ENCODE measurements at places on chromosomes 1 and 21.
A peak's percentile ranks its signal among the peaks of the same experiment; 100 is the strongest.

DNA sequence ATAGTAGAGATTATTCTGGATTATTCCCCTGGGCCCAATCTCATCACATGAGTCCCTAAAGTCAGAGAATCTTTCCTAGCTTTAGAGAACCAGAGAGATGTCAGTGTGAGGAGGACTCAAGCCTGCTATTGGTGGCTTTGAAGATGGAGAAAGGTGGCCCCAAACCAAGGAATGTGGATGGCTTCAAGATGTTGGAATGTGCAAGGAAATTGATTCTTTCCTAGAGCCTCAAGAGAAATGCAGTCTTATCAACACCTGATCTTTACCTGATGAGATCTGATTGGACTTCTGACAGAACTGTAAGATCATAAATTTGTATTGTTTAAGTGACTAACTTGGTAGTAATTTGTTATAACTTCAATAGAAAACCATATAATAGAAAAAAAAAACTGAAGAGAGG, 51.0 kb downstream of the NME7 start:
- DNase-seq, result no peak

GRCh38 chr1:206537141-206537540, 29.8 kb downstream of the RASSF5 start:
- DNase-seq, result no peak

GRCh38 chr1:5966543-5967205, 25.6 kb downstream of the NPHP4 start:
- DNase-seq, result no peak

GRCh38 chr1:160460214-160460642, 59.9 kb downstream of the VANGL2 start:
- no peak for DNase-seq

DNA sequence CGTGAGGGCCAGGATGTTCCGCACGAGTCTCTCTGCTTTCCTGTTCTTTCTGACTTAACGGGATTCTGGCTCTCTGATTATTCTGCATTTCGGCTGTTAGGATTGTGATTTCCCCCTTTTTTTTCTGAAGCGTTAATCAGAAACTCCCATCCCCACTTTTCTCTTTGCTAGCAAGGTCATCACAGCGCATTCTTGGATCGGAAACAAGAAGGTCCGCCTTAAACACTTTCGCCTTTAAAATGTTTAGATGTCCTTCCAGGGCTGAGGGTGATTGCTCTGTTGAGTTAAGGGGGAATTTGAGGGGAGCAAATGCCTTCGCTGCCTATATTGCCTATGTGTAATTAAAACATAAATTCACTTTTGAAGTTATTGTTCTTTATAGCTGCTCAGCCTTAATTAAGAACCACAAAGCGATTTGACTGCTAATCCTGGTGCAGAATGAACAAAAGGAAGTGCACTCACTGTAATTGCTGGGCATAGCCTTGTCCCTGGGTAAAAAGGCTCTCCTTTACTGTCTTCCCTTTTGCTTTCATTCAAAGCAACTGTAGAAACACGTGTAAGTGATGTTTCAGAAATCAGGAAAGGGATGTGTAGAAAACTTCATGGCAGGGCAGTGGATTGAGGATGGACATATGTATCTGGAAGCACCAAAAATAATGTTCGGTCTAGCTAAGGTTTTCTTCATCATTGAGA, 1.2 kb downstream of the LAMC1 start:
- no peak for DNase-seq

GRCh38 chr1:7538033-7538432, 233.1 kb upstream of the VAMP3 start:
- DNase-seq, result no peak

GRCh38 chr1:55288245-55288644, 73.1 kb upstream of the USP24 start:
- DNase-seq, result no peak

DNA sequence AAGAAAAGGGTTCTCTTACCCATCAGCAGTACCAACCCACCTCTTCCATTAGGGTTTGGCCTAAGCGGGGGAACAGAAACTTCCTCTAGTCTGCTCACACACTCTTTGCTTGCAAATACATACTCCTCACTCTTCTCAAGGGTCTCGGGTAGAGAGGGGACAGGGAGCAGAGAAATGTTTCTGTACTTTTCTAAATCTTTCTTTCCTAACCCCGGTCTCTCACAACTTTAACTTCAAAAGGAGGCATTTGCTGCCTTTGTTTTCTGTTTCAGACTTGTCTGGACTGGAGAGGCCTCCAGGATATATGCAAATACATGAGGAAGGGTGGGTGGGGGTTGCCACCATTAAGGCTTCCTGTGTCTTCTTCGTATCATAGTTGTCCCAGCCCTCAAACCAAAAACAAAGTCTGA, 10.5 kb upstream of the LAX1 start:
- peak; percentile 16 for DNase-seq

GRCh38 chr1:75908717-75909152, 23.5 kb downstream of the ASB17 start:
- DNase-seq, result no peak

DNA sequence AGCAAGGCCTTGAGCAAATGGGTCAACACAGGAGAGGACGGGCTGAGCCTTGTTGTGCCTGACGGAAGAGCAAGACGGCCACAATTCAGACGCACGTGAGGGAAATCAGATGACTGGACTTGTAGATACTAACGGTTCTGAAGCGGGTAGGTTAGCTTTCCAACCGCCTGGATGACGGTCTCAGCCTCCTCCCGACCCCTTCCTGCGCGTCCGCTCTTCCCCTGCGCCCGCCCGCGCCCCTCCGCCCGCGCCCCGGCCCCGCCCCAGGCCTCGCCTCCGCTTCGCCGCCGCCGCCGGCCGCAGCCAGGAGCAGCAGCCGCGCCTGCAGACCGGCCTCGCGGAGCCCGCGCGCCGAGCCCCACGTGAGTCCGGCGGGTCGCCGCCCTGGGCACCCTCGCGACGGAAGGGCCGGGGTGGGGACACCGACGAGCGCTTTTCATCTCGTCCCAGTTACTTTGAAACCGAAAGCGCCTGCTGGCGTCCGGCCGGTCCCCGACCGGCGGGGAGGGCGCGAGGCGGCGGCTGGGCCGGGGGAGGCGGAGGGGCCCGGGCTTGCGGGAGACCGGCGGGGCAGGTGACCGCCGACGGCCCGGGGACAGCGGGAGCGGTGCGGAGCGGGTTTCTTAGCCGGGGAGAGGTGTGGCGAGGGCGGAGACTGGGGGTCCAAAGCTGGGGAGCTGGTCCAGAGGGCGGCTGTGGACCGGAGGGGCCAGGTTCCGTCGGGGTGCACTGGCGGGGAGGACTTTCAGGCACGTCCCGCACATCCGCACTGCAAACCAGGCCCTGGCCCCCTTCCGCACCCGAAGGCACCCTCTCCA, at the start of gene TRAF5:
TRAF5 (plus strand) TSS at position 306 of the 818 bp plus-strand sequence. CDS start 26,407 bp downstream, outside the sequence.
- peak; percentile 55 for DNase-seq

GRCh38 chr21:37338671-37339551, 27.7 kb upstream of the DYRK1A start:
- no peak for DNase-seq

DNA sequence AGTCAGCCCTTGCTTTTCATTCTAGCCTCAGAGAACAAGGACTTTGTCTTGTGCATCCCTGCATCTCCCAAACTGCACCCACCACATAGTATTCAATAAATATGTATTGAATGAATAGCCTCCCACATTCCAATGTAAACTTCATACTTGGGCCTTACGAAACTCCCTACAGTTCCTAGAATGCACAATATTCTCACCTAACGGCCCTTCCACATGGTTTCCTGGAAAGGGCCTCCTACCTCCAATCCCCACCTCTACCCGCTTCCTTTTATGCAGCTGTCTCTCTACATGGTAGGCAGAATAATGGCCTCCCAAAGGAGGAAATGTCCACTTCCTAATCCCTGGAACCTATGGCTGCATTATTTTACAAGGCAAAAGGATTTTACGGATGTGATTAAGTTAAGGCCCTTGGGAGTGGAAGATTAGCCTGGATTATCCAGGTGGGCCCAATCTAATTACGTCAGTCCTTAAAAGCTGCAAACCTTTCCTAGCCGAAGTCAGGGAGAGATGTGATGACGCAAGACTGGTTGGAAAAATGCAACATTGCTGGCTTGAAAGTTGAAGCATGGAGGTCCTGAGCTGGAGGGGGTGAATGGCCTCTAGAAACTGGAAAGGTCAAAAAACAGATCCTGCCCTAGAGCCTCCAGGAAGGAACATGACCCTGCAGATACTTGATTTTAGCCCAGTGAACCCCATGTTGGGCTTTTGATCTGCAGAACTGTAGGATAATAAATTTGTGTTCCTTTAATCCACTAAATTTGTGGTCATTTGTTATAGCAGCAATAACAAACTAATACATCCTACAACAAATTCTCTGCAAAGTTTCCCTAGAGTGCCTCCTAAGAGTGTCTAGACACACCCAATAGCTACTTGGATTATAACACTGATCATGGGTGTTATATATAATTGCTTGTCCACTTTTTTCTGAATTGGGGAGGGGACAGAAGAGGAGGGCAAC, 5.2 kb upstream of the PIK3C2B start:
- DNase-seq, result no peak

DNA sequence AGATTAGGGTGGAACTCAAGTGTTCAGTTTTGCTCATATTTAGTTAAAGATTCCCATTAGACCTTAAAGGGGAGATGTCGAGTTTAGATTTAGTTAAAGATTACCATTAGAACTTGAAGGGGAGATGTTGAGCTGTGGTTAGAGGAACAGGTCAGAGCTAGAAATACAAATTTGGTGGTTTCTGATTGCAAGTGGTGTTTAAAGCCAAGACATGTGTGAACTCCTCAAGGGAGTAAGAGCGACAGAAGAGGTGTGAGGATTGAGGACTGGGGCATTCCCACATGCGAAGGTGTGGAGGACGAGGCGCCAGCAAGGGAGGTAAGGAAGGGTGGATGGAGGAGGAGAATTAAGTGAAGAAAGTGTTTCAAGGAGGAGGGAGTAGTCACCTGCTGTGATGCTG, 168.6 kb downstream of the IER5 start:
- no peak for DNase-seq

GRCh38 chr21:35885942-35886541, 174.3 kb downstream of the SETD4 start:
- no peak for DNase-seq

- no peak for DNase-seq
These were observed 77.2 kb upstream of the CDC42BPA start for GRCh38 chr1:227395426-227396028.

DNA sequence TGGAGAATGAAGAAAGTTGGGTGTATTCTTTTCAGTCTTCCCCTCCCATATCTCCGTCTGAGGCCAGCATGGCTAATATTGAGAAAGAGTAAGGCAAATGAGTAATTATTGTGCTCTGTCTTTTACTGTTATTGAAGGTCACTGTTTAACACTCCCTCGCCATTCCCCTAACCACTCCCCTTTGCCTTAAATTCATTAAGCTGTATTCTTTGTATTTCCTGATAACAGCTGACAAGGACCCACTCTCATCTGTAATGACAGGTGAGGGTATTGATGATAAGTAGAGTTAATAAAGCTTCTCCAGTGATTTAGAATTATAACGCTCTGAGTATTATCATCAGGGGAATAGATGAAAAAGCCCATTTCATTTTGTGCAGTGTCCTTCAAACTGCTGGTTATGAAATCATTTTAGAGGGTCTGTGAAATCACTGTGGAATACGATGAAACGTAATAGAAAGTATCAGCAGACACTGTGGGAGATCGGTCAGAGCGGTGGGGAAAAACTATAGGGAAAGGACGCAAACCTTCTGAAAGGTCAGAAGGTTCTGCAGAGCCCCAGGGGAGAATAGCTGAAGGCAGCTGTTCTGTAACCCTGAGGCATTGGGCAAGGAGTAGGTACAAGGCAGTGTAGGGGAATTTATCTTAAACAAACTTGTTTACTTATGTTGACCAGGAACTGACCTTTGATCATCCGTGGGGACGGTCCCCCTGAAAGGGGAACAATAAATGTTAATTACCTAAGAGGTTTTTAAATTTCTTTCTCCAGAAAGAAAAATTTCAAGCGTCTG, 46.3 kb upstream of the CACYBP start:
- DNase-seq, result no peak

DNA sequence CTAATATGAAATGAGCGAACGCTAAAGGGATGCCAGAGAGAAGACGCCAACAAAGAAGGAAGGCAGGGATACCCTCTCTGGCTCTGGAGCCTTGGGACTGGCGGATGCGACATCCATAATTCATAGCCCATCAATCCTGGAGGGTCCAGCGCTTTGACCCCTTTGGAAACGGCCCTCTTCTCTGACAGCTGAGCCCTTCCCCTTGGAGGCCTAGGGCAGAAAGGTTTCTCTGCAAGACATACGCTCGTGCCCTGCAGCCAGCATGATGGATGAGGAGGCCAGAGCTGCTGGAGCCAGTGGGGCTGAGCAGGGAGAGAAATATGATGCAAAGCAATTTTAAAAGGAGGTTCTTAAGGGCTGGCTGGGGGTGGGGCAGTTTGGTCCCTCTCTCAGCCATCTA, 22.2 kb downstream of the OPTC start:
- no peak for DNase-seq

GRCh38 chr1:41408691-41409090, 47.5 kb downstream of the FOXO6 start:
- no peak for DNase-seq

- no peak for DNase-seq
These were observed 60.2 kb downstream of the KAZN start for GRCh38 chr1:14658642-14659041.

- DNase-seq, result no peak
These were observed 44.2 kb upstream of the ARHGAP29 start for GRCh38 chr1:94281361-94282142.

DNA sequence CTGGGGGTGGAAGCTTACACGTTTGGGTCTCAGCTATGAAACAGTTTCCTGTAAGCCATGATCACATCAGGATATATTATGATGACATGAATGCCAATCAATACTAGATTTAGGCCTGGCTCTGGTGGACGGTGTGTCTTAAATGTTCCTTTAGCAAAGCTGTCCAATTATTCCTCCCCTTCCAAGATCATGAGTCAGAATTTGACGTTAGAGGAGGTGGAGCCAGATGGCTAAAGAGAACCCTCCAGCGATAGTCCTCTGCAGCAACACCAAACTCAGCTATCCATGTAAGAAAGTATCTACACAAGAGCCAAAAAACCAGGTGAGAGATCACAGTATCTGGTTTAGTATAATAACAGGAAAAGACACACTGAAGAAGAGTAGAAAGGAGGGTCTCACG, 47.8 kb downstream of the PACC1 start:
- no peak for DNase-seq
